Glutamatergic neuron (in vitro differentiated cells): ENCODE measurements at places on chromosomes 11 and 22. TPM values are rescaled to one million over a fixed set of nuclear protein-coding genes. Genes with fewer than 3 reads are reported as not detected.

TMPRSS5 gene
- 1.3 TPM for total RNA-seq

DNA sequence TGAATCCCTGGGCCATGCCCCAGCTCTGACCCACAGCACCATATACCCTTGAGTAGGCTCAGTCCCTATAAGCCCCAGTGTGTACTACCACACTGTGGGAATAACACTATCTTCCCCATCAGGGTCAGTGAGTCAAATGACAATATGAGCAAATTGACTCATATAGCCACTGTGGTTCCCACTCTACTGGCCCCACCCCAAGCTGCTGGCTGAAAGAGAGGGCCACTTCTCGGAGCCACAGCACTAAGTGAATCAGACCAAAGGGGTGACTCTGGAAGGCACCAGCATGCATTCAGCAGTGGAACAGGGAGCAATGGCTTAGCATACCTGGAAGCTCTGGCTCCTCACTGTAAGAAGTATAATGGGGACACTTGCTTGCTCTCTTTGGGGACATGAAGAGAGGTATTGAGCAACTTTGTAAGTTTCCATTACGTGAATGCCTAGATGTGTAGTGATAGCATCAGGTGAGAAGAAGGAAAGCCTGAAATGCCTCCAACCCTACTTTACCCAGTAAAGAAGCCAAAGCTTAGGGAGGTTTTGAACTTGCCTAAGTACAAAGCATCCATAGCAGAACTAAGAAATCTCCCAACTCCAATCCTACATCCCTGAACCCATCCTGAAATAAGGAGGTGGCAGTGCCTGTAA is 13.5 kb downstream of the CD59 start:
- H3K4me1 ChIP-seq, result peaks cover 56% of the 10 kb centered on the region
- peaks cover 10% of the 10 kb centered on the region for H3K36me3 ChIP-seq
- H3K27me3 ChIP-seq, result peaks cover 10% of the 10 kb centered on the region
- DNase-seq, result no peak

MS4A3 gene
- not detected for total RNA-seq

- no peak for DNase-seq
- H3K4me3 ChIP-seq, result no peak overlapping the region
- H3K27ac ChIP-seq, result no peak overlapping the region
- H3K36me3 ChIP-seq, result no peaks in the 10 kb centered on the region
- peaks cover 4% of the 10 kb centered on the region for H3K27me3 ChIP-seq
- peaks cover 3% of the 10 kb centered on the region for H3K4me1 ChIP-seq
These were observed 38.7 kb downstream of the SYT13 start for GRCh38 chr11:45247433-45247832.

DNA sequence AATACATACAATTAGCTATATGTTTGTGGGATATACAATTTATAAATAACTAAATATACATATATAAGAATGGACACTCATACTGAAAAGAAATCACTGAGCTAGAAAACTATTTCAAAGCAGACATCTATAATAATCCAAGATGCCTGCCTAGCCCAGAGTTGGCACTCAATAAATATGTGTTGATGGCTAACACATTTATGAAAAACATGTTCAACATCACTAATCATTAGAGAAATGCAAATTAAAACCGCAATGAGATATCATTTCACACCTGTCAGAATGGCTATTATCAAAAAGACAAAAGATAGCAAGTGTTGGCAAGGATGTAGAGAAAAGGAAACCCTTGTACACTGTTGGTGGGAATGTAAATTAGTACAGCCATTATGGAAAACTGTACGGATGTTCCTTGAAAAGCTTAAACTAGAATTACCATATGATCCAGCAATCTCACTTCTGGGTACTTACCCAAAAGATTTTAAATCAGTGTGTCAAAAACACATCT is 29.8 kb downstream of the POU2AF1 start:
- no peaks in the 10 kb centered on the region for H3K27me3 ChIP-seq
- no peak overlapping the region for H3K4me3 ChIP-seq
- no peak for DNase-seq
- no peak overlapping the region for H3K27ac ChIP-seq
- H3K36me3 ChIP-seq, result no peaks in the 10 kb centered on the region

TMEM191B gene
- total RNA-seq, result 42.7 TPM

- no peaks in the 10 kb centered on the region for H3K36me3 ChIP-seq
- peaks cover 25% of the 10 kb centered on the region for H3K27me3 ChIP-seq
- peaks cover 38% of the 10 kb centered on the region for H3K4me1 ChIP-seq
- DNase-seq, result no peak
These were observed 3.7 kb downstream of the MICALL1 start for GRCh38 chr22:37909766-37910165.
